ENCODE measurements at places on chromosomes 5 and 9. TPM values are rescaled to one million over a fixed set of nuclear protein-coding genes. Genes with fewer than 3 reads are reported as not detected.

GALNT10 gene
- total RNA-seq = 24.6 TPM

NEUROG1 gene
- total RNA-seq = not detected

DMAC1 gene
- 65.3 TPM for total RNA-seq

NINJ1 gene
- total RNA-seq = 66.3 TPM

FER gene
- total RNA-seq = 10.3 TPM

ASTN2 gene
- total RNA-seq = 3.1 TPM

FUBP3 gene
- 54.1 TPM for total RNA-seq

NRARP gene
- total RNA-seq = 3.0 TPM

BNIP1 gene
- total RNA-seq = 23.2 TPM

LIFR gene
- total RNA-seq = not detected

SCGB3A1 gene
- total RNA-seq = 0.38 TPM

KIF12 gene
- not detected for total RNA-seq

BOD1 gene
- total RNA-seq = 25.4 TPM

DMGDH gene
- total RNA-seq = 0.63 TPM

GPR151 gene
- total RNA-seq = not detected

CDKN2A gene
- total RNA-seq = 3.9 TPM

Measured in activated CD8-positive, alpha-beta memory T cell treated with anti-CD3 and anti-CD28 coated beads for 36 hours (primary cell).